ENCODE measurements at places on chromosomes 5 and 9.
A peak's percentile ranks its signal among the peaks of the same experiment; 100 is the strongest.

DNA sequence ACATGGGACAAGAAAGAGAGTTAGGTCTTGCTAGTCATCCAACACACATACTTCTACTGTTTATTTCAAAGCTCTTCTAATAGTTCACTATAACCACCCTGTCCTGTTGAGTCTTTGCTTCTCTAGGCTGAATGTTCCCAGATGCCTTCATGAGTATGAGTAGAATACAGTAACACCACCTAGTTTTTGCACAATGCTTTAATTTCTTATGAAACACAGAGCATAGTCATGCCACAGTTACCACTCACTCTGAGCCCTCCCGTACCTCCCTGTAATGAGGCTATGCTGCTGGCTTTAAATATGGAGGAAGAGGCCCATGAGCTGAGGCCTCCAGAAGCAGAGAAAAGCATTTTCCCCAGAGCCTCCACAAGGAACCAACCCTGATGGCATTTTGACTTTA, 75.0 kb upstream of the SLC1A3 start:
- no peak for DNase-seq

- DNase-seq: no peak
Measured at GRCh38 chr5:9059920-9060691, 485.8 kb downstream of the SEMA5A start.

DNA sequence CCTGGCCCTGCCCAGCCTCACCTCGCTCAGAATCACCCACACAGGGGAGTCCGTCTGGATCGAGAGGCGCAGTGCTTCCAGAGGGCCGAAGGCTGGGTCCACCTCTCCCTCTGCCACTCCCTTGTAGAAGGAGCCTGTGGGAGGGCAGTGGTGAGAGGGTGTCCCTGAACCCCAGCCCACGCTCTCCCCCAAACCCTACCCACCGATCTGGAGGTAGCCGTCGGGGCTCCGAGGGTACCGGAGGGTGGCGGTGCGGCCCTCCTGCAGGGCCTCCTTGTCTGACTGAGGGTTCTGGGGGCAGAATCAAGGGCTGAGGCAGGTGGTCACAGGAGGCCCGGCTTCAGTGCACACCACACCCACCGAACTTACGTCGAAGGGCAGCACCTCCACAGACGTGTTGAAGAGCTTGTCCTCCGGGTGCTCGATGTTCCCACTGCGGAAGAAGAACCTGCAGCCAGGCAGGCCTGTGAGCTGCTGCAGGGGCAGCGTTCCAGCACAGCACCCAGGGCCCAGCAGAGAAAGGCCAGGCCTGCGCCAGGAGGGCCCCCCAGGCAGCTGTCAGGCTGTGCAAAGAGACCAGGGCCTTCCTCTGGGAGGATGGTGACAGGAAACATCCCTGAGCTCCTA, 4.5 kb downstream of the LTC4S start:
- no peak for DNase-seq

GRCh38 chr5:68661237-68661636, 432.6 kb upstream of the SLC30A5 start:
- DNase-seq: peak; percentile 6

DNA sequence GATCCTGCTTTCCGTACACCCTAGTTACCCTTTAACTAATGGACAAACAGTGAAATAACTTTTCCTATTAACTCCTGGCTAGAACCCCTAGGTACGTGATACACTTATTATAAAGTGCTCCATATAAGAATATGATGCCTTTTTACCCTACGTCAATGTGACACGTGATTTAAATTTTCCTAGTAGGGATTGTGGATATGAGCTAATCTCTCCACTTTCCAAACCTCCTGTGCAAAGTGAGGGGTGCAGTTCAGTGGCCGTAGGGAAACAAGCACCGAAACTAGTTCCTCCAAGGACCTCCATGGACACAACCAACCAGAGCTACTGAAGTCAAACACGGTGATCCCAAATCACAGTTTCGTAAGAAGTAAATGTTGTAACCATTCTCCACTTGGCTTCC, 19.3 kb downstream of the NFIB start:
- DNase-seq: no peak

DNA sequence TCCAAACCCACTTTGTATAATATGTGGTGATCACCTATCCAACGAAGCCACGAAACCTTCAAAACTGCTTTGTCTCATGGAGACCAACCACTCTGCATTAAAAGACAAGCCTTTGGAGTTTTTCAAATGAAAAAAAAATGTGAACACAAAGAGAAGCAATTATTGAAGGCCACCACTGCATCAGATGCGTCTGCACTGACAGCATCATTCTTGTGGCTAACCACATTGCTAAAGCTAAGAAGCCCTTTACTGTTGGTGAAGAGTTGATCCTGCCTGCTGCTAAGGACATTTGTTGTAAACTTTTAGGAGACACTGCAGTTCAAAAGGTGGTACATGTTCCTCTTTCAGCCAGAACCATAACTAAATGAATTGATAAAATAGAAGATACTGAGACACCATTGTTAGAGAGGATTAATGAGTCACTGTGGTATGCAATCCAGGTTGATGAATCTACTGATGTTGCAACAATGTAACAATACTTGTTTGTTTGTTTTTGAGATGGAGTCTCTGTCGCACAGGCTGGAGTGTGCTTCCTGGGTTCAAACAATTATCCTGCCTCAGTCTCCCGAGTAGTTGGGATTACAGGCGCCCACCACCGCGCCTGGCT, 45.4 kb downstream of the TAF11L14 start:
- DNase-seq: peak; percentile 98

DNA sequence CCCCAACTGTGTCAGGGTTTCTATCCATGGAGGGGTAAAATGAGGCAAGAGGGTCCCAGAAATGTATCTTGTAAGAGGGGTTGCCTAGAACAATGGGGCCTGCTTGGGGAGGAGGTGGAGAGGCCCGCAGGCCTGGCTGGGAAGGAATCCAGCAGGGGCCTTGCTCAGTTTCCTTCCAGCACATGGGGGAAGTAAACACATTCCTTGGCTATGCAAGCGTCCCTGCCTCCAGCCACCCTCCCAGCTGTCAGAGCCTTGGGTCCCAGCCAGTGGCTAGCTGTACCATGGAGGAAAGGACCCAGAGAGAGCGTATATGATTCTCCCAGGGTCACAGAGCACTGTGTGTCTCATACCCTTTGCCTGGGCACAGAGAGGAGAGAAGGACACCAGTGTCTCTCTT, 71.1 kb upstream of the IL17B start:
- DNase-seq: no peak

- DNase-seq: no peak
Measured at GRCh38 chr9:89008744-89009545, 17.7 kb downstream of the S1PR3 start.

- no peak for DNase-seq
Measured at GRCh38 chr5:153702265-153702664, 211.8 kb downstream of the GRIA1 start.

All from SW480 (cell line).